ENCODE measurements at places on chromosomes 4 and X.

- no peak for DNase-seq
These were observed 137.1 kb downstream of the NDST3 start for GRCh38 chr4:118171381-118171780.

DNA sequence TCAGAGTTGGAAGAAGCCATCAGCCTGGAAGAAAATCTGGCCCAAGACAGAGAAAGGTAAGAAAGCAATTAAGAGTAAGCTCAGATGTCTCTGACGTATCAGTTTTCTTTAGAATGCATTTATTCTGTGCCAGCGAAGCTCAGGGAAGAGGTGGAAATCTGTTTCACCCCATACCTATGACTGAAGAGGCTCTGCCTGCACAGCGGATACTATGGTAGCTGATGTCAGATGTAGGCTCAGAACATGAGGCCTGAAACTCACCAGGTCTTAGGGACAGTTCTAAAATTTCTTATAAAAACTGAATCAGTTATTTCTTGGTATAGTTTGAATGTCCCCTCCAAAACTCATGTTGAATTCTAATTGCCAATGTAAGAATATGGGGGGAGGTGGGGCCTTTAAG lies 30.9 kb downstream of the VEGFC start:
- DNase-seq, result no peak

GRCh38 chr4:123158576-123158975 lies 236.2 kb upstream of the NUDT6 start:
- DNase-seq, result no peak

DNA sequence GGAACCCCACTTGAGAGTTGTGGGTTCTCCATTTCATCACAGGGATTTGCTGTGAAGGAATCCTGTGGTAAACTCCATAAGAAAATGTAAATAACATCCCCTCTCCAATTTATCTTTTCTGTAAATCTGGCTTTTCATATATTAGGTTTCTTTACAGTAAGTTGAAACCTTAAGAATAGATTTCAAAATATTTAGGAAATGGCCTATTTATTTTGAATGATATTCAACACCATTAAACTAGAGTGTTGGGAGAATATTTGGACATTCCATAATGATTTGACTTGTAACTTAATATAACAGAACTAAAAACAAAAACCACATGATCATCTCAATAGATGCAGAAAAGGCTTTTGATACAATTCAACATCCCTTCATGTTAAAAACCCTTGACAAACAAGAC lies 197.3 kb upstream of the PGRMC2 start:
- no peak for DNase-seq

GRCh38 chrX:124507246-124507645 lies 160.9 kb downstream of the SH2D1A start:
- DNase-seq, result no peak

GRCh38 chr4:47624031-47624441 lies 139.0 kb downstream of the ATP10D start:
- DNase-seq, result no peak

GRCh38 chrX:34891391-34891790 lies 51.2 kb upstream of the FAM47B start:
- DNase-seq, result no peak

DNA sequence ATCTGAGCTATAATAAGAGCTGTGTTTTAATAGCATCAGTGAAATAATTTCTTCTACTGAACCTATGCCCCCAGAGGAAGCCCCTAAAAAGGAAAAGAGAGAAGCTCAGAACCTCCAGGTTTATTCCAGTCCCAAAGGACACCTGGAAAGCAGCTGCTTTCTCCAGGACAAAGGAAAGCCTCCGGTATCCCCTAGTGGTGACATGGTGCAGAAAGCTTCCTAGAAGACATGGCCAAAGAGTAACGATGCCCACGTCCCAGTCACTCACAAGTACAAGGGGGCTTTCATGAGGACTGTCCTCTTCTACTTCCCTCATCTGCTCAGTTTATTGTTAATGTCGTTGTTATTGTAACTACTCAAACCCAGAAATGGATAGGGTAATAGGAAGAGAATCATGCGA lies 343.9 kb downstream of the UNC5C start:
- DNase-seq, result no peak

- no peak for DNase-seq
These were observed 42.7 kb downstream of the CNOT6L start for GRCh38 chr4:77776182-77777134.

DNA sequence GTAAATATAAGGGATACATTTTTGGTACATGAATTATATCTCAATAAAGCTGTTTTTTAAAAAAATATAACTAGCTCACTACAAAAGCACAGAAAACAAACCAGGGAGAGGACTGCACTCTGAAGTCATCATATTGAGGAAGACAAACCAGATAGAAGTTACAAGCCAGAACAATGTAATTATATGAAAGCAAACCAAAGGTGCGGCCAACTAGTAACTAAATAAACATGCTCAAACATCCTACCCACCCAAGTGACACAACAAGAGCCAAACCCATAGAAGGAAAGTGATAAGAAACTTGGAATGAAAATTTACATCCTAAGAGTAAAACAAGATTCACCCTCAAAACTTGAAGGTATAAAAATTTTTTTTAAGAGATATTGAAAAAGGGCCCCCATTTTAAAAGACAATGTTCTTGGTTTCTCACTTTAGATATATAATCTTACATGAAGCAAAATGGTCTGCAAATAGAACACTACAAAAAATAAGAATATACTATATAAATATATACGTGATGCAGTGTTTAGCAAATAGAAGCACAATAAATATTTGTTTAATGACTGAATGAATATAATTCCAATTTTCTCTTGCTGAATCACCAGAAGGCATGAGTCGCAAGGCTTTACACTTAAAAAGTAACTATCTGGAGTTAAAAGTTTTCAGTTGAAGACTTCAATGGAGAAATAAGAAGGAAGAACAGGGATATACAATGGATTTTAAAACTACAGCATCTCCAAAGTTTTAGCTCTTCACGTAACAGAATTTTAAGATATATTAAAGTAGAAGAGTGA lies 4.0 kb upstream of the SH3D19 start:
- DNase-seq, result no peak

- DNase-seq, result no peak
These were observed 12.8 kb upstream of the AKAP17A start for GRCh38 chrX:1578511-1579173.

GRCh38 chrX:24241822-24242648 lies 71.8 kb downstream of the SUPT20HL2 start:
- peak; percentile 44 for DNase-seq

Data from GM10248 (cell line).